ENCODE measurements at places on chromosomes 16 and 17. TPM values are rescaled to one million over a fixed set of nuclear protein-coding genes. Genes with fewer than 3 reads are reported as not detected.
A peak's percentile ranks its signal among the peaks of the same experiment; 100 is the strongest.

The TBC1D3I gene
- not detected for total RNA-seq

The OGFOD3 gene
- total RNA-seq: 38.6 TPM

The CARHSP1 gene
- total RNA-seq: 158 TPM

The GLIS2 gene
- total RNA-seq: 10.4 TPM

GRCh38 chr17:76645481-76645880, 1.9 kb upstream of the ST6GALNAC1 start:
- DNase-seq: no peak

- peak; percentile 92 for DNase-seq
Measured at GRCh38 chr17:10192972-10193371, 5.4 kb downstream of the GAS7 start.

GRCh38 chr16:77767211-77767610, 21.2 kb upstream of the VAT1L start:
- DNase-seq: no peak

- peak; percentile 51 for DNase-seq
Measured at GRCh38 chr17:5793899-5794298, 209.6 kb upstream of the NLRP1 start.

- no peak for DNase-seq
Measured at GRCh38 chr16:85126394-85126704, 14.1 kb upstream of the CIBAR2 start.

DNA sequence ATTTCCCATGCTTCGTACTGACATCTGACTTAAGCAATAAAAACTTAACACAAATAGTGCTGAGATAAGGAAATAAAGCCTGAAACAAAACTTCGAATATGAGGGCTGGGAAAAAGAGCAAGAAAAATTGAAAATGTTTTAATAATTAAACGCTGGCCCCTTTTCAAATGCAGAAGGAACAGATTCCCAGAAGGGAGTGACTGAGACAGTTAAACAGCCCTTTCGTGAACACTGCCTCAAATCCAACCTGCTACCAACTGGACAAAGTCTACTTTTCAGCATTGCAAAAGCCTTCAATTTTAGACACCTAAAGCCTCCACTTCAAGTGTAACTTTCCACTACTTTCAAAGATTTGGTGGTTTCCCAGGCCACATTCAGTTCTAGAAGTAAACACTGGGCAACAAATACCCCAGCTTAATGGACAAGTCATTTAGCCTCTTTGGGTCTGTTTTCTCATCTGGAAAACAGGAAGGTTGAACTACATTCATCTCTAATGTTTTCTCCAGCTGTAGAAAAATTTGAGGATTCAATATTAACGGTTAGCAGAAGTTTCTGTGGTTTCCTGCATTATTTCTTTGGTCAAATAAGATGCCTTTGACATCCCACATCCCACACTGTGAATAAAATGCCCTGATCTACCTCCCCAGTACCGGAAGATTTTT, 11.8 kb downstream of the RFFL start:
- DNase-seq: no peak

DNA sequence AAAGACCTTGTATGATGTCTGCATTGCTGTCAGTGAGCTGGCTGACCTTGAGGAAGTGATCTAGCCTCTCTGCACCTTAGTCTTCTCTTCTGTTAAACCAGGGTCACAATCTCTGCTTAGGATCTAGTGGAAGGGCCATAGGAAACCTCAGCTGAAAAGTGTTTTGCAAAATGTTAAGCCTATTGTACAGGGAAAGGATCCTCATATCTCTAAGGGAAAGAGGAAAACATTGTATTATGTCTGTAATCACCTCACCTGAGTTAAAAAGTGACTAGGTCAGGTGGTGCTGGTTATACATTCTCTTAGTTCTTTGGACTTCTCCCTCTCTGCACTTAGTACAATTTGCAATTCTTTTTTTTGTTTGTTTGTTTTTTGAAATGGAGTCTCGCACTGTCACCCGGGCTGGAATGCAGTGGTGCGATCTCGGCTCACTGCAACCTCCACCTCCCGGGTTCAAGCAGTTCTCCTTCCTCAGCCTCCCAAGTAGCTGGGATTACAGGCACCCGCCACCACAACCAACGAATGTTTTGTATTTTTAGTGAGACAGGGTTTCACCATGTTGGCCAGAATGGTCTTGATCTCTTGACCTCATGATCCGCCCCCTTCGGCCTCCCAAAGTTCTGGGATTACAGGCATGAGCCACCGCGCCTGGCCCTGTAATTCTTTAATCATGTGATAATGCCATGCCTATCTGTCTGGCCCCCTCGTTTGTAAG, 2.0 kb upstream of the SEPHS2 start:
- DNase-seq: no peak

DNA sequence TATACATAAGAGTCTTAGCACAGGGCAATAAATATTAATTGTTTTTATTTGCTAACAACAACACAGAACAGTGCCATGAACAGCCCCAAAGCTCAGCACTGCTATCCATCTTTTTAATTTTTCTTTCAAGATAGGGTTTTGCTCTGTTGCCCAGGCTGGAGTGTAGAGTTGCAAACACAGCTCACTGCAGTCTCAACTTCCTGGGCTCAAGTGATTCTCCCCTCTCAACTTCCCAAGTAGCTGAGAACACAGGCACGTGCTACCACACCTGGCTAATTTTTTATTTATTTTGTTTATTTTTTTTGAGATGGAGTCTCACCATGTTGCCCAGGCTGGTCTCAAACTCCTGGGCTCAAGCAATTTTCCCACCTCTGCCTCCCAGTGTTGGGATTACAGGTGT, 47.6 kb upstream of the AKAP1 start:
- DNase-seq: no peak

DNA sequence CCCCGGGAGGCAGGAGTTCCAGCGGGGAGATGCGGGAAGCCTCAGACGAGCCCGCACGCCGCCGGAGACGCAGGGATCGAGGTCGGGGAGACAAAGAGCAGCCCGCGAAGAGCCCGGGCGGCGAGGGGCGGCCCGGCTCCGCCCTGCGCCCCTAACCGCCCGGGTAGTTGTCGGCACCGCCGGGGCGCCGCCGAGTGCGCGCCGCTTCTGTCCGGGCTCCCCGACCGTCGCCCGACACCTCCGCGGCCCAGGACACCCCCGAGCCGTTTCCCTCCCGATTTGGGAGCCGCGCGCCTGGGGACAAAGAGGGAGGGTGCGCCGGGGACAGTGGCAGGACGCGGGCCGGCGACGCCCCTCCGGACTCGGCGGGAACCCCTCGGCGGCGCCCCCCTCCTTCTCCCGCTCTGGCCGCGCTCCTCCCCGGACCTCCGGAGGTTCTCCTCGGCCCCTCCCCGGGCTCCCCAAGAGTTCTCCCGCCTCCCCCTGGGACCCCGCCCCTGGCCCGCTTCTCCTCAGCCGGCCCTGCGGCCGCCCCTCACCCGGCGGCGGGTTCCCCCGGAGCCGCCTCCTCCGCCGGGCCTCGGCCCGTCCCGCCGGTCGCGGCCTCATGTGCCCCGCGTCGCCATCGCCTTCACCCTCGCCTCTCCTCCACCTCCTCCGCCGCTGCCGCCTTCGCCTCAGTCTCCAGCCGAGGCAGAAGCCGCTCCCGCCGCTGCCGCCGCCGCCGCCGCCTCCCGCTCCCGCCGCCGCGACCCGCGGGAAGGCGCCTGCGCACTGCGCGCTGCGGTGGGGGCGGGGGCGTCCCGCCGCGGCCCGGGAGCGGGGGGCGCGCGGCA, at the start of gene GJC1:
GJC1 (minus strand) TSS at position 765 of the 836 bp plus-strand sequence. CDS start 24,470 bp downstream, outside the sequence.
- DNase-seq: peak; percentile 61

- no peak for DNase-seq
Measured at GRCh38 chr17:82013772-82014321, 8.8 kb downstream of the CENPX start.

All from cardiac muscle cell (in vitro differentiated cells and primary cell).